ENCODE measurements at places on chromosomes 6 and 20. TPM values are rescaled to one million over a fixed set of nuclear protein-coding genes. Genes with fewer than 3 reads are reported as not detected.

ADAM33 gene
- 48.6 TPM for total RNA-seq

PROKR2 gene
- not detected for total RNA-seq

TCP11 gene
- total RNA-seq, result not detected

ANKEF1 gene
- total RNA-seq, result 0.30 TPM

STX7 gene
- 50.1 TPM for total RNA-seq

AARS2 gene
- 13.1 TPM for total RNA-seq

SLC22A3 gene
- total RNA-seq, result 13.5 TPM

DPPA5 gene
- not detected for total RNA-seq

CDH4 gene
- total RNA-seq, result 0.70 TPM

MTFR2 gene
- total RNA-seq, result 0.23 TPM

PRSS16 gene
- total RNA-seq, result not detected

NRSN1 gene
- not detected for total RNA-seq

MAP3K5 gene
- 5.0 TPM for total RNA-seq

ID1 gene
- 6.4 TPM for total RNA-seq

SMOC2 gene
- total RNA-seq, result not detected

MICB gene
- total RNA-seq, result 8.8 TPM

SLX4IP gene
- total RNA-seq, result 2.5 TPM

EPHA7 gene
- total RNA-seq, result under 0.01 TPM

ADGRB3 gene
- not detected for total RNA-seq

GMPR gene
- total RNA-seq, result 20.0 TPM

BIRC7 gene
- total RNA-seq, result not detected

TMEM217 gene
- 2.4 TPM for total RNA-seq

BEND3 gene
- 1.4 TPM for total RNA-seq

EFCAB8 gene
- total RNA-seq, result under 0.01 TPM

Data from smooth muscle cell of the coronary artery (primary cell).